Activated CD4-positive, CD25-positive, alpha-beta regulatory T cell treated with anti-CD3 and anti-CD28 coated beads, Interleukin-2, amount 50 U/mL, for 24 hours (primary cell): ENCODE measurements at places on chromosomes 3 and 15.

- no peak for ATAC-seq
These were observed 419.9 kb downstream of the OCA2 start for GRCh38 chr15:27679203-27679602.

- ATAC-seq: no peak
These were observed 195.2 kb downstream of the PDCD6IP start for GRCh38 chr3:33993631-33994030.

- no peak for ATAC-seq
These were observed 49.1 kb upstream of the TJP1 start for GRCh38 chr15:29871401-29871800.

- no peak for ATAC-seq
These were observed 22.7 kb downstream of the LOXL1 start for GRCh38 chr15:73948982-73949381.
